MM.1S (cell line): ENCODE measurements at places on chromosomes 16 and 17.

- no peak for DNase-seq
Observed at GRCh38 chr17:77802811-77803220, 155.7 kb upstream of the TNRC6C start.

- DNase-seq, result no peak
Observed at GRCh38 chr16:76574651-76575050, 297.4 kb downstream of the CNTNAP4 start.

DNA sequence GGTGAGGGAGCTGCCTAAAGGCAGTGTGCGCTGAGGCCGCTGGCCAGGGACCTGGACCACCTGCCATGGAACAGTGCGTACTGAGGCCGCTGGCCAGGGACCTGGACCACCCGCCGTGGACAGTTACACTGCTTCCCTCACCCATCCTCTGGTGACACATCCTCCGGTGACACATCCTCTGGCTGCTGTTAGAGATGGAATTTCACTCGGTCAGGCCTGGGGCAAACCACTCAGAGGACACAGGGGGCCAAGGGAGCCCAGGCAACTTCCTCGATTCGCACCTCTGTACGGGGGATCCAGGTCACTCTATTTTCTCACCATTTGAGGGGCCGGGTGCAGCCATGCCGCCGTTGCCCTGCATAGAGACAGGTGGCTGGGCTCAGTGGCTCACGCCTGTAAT is 32.4 kb upstream of the RPTOR start:
- no peak for DNase-seq

DNA sequence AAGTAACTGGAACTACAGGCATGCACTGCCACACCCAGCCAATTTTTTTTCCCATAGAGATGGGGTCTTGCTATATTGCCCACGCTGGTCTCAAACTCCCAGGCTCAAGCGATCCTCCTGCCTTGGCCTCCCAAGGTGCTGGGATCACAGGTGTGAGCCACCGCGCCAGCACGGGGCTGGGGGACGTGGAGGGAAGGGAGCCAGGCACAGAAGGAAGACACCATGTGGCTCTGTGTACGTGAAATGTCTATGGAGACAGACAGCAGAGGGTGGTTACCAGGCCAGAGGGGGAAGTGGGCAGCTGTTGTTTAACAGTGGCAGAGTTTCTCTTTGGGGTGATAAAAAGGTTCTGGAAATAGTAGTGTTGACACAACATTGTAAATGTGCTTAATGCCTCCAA is 4.6 kb upstream of the PIEZO1 start:
- no peak for DNase-seq

- no peak for DNase-seq
Observed at GRCh38 chr17:33671491-33671890, 378.4 kb upstream of the ASIC2 start.

DNA sequence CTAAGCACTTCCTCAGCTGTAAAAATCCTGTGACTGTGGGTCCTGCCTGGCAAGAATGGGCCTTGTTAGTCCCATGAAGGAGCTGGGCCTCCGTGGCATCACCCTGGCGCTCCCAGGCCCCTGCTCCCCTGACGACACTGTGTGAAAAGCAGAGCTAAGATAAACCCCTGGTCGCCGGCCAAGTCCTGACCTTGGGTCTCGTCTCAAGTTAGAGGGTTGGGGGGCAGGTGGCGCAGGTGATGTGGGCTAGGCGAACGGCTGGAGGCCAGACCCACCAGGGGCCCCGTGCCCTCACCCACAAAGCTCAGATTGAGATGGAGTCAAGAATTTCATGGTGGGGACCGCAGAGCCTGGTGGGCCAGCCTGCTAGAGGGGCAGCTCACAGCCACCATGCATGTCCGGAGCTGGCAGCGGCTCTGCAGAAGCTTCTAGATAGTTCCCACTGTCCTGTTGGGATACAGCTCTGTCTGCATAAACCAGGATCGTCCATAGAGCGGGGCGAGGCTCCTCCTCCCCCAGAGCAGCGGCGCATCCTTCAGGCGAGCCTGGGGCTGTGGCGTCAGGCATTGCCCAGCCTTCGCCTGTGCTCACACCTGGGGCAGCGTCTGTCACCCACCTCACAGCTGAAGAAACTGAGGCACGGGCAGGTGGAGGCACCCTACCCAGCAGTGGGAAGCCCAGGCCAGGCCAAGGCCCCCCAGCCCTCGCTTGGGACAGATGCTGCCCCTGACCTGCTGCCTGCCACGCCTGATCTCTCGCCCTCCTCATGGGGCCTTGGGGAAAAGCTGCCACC is 12.0 kb downstream of the CYBC1 start:
- no peak for DNase-seq

GRCh38 chr16:15427648-15428239 is 6.6 kb upstream of the BMERB1 start:
- DNase-seq, result no peak

GRCh38 chr17:42365136-42365535 is 23.1 kb downstream of the STAT3 start:
- DNase-seq, result no peak

- DNase-seq, result no peak
Observed at GRCh38 chr16:19857593-19858339, 26.9 kb downstream of the GPRC5B start.

DNA sequence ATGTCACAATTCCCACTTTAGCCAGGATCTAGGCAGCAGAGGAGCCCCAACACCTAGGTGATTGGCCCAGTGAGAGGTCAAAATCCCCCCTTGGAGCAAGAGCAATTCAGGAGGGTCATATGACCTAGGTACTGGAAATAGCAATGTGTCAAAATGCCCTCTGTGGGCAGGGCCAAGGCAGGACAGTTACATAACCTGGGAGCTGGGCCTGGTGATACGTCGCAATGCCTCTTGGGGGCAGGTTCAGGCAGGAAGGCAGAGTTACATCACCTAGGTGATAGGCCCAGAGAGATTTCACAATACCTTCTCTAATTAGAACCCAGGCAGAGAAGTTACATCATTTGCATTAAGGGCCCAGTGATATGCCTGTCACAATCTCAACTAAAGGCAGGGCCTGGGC is 1906.3 kb downstream of the TP53TG3F start:
- no peak for DNase-seq

GRCh38 chr16:89547291-89547690 is 13.2 kb upstream of the RPL13 start:
- DNase-seq, result no peak

- DNase-seq, result no peak
Observed at GRCh38 chr16:89268585-89268984, 51.1 kb downstream of the ZNF778 start.

DNA sequence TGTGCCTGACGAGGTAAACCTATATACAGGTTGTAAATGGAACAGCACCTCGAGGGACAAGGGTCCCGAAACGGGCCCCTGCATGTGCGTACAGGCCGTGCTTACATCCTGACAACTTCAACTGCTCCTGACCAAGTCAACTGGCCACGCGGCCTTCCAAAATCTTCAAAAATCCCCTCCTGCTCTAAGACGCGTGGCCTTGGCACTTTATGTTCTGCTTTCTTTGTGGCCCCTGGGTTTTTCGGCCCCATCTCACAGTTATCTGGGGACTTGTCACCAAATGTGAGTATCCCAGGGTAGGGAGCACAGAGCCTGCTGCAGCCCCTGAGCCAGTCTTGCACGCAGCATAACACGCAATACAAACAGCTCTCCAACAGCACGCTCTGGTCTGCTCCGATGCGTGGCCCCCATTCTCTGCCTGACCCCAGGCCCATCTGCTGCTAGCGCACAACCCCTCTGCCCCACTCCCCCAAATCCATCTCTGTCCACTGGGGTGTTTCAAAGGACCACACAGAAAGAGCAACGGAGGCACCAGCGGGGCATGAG is 659 bp downstream of the RPH3AL start:
- no peak for DNase-seq

- no peak for DNase-seq
Observed at GRCh38 chr16:72721981-72722380, 325.9 kb downstream of the ZFHX3 start.

DNA sequence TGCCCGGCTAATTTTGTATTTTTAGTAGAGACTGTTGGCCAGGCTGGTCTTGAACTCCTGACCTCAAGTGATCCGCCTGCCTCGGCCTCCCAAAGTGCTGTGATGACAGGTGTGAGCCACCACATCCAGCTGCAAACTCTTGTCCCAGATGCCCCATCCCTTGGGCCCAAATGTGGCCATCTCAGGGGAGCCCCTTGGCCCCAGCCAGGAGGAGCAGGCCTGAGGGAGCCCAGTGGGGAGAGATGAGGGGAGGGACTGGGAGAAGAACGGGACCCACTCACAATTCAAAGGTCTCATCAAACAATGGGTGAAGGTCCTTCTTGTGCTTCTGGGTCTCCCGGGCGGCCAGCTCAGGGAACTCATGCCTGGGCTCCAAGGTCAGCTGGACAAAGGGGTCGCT is 14.5 kb downstream of the UNC13D start:
- no peak for DNase-seq

GRCh38 chr16:83102336-83102735 is 475.6 kb downstream of the CDH13 start:
- DNase-seq, result no peak

- DNase-seq, result no peak
Observed at GRCh38 chr16:10601444-10602408, 21.3 kb upstream of the EMP2 start.

GRCh38 chr17:81672504-81672903 is 6.0 kb downstream of the CCDC137 start:
- no peak for DNase-seq

GRCh38 chr17:43366891-43367736 is 31.7 kb upstream of the ARL4D start:
- no peak for DNase-seq

GRCh38 chr16:54957403-54958166 is 26.9 kb downstream of the IRX5 start:
- peak; percentile 50 for DNase-seq

DNA sequence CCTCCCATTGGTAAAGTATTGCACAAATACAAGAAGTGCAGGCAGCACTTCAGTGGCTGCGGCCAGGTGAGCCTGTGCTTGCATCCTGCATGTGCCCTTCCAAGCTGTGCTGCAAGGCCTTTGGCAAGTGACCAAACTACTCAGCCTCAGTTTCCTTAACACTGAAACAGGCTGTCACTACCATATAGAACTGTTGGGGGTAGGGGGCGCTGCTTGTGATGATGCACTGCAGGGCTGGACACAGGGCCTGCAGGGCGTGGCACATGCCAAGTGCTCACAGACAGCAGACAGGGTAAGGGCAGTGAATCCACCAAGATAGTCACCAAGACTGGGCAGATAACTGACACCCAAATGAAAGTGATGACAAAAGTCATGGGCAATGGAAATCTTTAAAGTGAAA is 65.6 kb upstream of the SREBF1 start:
- DNase-seq, result no peak

- DNase-seq, result no peak
Observed at GRCh38 chr17:70447588-70447987, 278.3 kb downstream of the KCNJ2 start.

DNA sequence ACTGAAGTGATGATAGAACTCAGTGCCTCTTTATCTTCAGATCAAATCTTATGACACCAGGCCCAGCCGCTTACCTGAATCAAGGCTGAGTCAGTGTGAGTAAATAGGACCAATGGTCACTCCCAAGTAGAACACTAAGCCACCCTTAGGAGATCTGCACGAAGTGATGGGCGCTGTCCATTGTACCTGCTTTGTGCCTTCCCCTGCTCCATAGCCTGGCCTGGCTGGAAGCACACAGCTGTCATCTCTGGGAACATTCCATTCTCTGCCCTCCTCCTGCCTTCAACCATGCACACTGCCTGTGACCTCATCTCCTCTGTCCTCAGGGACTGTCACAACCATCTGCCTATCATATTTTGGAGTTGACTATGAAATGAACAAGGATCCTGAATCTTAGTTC is 279.5 kb upstream of the ASIC2 start:
- DNase-seq, result no peak

DNA sequence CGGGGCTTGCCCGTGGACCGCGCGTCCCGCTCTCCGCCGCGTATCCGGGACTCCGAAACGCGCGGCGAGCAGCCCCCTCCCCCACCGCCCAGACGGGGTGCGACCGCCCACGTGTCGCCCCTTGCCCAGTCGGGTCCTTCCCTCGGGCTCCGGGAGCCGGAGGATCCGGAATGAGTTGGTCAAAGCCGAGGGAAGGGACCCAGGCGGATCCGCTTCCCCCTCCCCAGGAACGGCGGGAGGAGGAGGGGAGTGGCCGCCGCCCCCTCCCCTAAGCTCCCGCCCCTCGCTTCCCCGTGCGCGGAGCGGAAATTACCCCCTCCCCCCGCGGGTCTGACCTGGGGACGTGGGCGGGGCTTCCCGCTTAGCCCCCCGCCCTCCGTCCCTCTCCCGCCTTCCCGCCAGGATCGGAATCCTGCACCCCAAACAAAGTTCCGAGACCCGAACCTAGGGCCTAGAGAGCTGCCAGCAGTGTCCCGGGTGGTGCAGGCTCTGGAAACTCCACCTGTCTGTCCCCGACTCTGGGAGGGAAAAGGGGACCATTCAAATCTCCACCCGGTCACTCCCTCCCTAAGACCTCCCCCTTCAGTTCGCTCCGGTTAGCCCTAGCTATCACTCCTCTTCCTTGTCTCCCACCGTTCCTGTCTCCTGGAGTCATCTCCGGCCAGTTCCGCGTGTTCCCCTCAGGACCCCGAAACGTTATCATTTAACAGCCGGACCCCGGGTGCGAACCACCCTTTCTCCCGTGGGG is 1.0 kb upstream of the IGF2BP1 start:
- DNase-seq, result no peak

DNA sequence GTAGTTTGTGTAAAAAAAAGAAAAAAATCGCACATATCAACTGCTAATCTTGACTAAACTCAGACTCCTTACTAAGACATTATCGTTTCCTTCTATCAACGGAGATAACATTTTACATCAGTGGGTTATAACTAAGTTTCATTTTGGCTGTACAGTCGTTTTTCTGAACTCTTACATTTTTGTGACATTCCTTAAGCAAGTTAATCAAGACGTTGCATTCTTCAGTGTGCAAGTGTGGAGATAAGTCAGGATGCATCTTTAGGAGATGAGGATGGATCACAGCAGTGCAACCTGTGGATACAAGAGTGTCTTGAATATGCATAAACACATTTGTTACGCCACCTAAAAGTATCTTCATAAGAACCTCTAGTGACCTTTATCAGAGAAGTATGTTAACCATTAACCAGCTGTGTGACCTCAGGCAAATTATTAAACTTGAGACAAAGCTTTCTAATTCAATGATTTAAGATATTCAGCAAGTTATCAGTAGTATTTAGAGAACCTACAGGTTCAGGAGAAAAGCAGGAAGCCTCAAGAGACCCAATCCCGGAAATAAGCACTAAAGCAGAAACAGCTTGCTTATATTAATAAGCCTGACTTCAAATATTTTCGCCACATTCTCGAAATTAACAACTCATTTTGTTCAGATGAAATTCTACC is 9.4 kb downstream of the CMC2 start:
- no peak for DNase-seq
